Aorta (tissue), 5 donors: ENCODE measurements at places on chromosomes 1 and 21. TPM values are rescaled to one million over a fixed set of nuclear protein-coding genes. Genes with fewer than 3 reads are reported as not detected.

Gene CAPN9
- total RNA-seq: not detected

Gene CLCN6
- total RNA-seq: 37.5 TPM

Gene AADACL3
- total RNA-seq: not detected

Gene DMRTA2
- not detected for total RNA-seq

Gene PERM1
- total RNA-seq: 0.49 TPM
